Adipocyte (in vitro differentiated cells): ENCODE measurements at places on chromosomes 3 and 15.

DNA sequence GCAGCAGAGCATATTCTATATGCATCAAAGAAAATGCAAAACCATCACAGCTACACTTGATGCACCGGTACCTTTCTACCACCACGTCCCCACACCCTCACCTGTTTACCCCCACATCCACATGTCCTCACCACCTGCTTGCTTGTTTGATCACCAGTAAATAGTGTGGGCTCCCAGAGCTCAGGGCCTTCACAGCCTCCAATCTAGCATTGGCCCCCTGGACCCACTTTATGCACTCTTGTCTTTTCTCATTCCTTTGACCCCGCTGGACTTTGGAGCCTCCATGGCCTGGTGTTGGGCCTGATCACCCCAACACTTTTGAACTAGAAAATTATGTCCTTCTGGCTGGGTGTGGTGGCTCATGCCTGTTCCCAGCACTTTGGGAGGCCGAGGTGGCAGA lies 190.1 kb downstream of the PDE8A start:
- DNase-seq: no peak

GRCh38 chr3:151307583-151308488 lies 8.8 kb downstream of the GPR87 start:
- DNase-seq: peak; percentile 35

- no peak for DNase-seq
These were observed 338.5 kb downstream of the CADM2 start for GRCh38 chr3:85297291-85297690.

DNA sequence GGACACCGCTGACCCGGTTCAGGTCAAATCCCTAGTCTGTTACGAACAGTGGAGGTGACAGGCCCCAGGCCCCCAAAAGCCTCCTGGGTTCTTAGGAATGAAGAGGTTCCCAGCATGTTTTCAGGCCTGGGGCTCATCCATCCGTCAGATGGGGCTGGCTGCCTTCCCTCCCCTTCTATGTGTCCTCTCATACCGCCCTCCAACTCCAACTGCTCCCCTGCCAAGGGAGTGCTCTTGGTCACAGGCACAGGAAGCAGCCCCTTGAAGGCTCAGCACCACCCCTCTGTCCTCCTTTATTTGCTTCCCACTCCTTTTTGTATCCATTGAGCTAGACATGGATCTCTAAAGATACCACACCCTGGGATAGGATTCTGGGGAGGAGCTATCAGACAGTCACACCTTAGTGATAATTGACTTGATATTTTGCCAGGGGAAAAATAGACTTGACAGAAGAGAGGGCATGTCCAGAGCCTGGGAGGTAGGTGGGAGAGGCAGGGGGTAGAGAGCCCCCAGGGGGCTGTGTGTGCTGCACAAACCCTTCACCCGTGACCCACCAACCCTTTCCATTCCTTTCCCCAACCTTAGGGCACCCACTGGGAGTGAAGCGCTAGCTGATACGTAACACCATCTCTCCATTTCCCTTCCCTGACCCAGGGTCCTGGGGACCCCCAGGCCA lies 10.7 kb upstream of the CSPG4 start:
- no peak for DNase-seq
